Activated CD4-positive, alpha-beta memory T cell treated with anti-CD3 and anti-CD28 coated beads, Interleukin-2, amount 10 ng/mL, durations not matched to agents 7 days and 5 days (primary cell): ENCODE measurements at places on chromosomes 11 and 22.

- DNase-seq, result peak; percentile 23
Measured at GRCh38 chr11:62054484-62055121, 69.2 kb upstream of the INCENP start.

GRCh38 chr11:130213143-130213978 lies 53.8 kb downstream of the ST14 start:
- DNase-seq, result peak; percentile 71

- no peak for DNase-seq
Measured at GRCh38 chr11:2382129-2382517, 5.0 kb downstream of the CD81 start.

GRCh38 chr22:22571429-22571828 lies 12.4 kb upstream of the PRAME start:
- DNase-seq, result no peak

GRCh38 chr11:35066783-35067423 lies 72.1 kb upstream of the CD44 start:
- peak; percentile 62 for DNase-seq

GRCh38 chr11:3932698-3933097 lies 77.2 kb downstream of the STIM1 start:
- no peak for DNase-seq

- no peak for DNase-seq
Measured at GRCh38 chr11:31940371-31941037, 129.4 kb upstream of the PAX6 start.

DNA sequence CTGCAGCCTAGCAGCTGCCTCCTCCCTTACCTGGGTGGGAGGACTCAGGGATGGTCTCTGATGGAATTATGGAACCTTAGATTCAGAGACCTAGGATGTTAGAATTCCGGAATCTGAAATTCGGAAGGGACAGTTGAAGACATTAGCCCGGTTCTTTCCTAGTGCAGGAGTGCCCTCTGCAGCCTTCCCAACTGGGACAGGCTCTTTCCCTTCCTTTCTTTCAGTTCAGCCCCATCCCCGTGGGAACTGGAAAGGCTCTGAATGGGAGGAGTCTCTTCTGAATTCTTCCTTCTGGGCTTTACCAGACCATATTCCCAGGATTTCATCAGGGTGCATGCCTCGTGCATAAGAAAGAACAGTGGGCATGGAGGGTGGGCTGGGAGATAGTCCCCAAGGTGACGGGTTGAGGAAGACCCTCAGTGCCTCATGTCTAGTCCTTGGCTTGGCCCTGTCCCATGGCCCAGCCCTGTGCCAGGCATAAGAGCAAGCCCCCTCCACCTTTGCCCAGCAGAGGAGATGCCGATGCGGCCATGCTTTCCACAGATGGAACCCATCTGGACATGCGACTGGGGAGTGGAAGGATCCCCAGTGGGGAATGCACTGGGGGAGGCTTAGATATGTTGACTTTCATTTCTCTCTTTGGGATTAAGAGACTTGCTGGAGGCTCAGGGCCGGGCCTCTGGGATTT lies 14.4 kb downstream of the DNAJB13 start:
- no peak for DNase-seq

- DNase-seq, result no peak
Measured at GRCh38 chr11:61334434-61335354, 1.7 kb downstream of the TKFC start.
